Stimulated activated CD8-positive, alpha-beta memory T cell treated with anti-CD3 and anti-CD28 coated beads, Interleukin-4, amount 100 ng/mL, for 4 hours (primary cell): ENCODE measurements at places on chromosomes 2 and 18.

GRCh38 chr18:62347089-62347506 is 22.0 kb downstream of the TNFRSF11A start:
- DNase-seq = no peak

DNA sequence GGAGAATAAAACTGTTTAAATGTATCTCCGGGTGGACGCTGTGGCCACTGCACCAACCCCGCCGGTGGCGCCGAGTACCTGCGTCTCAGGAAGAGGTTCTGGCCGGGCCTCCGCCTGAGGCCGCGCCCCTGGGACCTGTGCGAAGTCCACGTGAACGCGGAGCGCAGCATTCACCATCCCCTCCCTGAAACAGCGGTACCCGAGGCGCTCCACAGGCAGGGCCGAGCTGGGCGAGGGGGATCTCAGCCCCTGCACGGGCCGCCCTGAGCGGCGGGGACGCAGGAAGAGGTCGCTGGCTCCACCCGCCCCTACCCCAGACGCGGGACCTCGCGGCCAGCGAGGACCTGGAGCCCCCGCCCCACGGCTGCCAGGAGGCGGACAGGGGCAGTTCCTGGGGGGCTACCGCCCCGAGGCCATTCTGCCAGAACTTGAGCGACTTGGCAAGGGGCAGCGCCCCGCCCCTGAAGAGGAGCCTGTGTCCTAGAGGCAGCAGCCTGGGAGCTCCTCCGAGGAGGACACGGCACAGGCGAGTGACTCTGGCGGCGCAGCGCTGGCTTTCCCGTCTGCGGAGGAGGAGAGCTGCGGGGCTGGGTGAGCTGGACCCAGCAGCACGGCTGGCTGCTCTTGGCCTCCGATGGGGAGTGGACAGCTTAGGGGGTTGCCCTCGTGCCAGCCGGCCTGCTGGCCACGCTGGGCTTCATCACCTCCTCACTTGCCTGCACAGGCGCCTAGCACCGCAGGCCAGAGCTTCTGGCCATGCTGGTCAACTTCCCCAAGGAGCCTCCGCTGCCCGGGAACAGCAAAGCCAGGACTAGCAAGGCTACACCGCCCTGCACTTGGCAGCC is 9.7 kb upstream of the TEKT4 start:
- DNase-seq = no peak

- DNase-seq = no peak
Observed at GRCh38 chr2:7738596-7738995, 821.4 kb downstream of the RNF144A start.

DNA sequence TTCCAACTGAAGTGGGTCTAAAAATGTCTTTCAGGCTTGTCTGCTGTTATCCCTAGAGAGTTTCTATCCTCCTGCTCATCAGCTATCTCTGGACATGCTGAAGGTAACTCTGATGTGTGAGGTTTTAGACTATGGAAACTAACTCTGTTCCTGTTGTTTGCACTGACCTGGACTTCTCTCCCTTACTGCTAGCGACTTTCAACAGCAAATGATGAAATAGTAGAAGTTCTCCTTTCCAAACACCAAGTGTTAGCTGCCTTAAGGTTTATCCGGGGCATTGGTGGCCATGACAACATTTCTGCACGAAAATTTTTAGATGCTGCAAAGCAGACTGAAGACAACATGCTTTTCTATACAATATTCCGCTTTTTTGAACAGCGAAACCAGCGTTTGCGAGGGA is 26.9 kb downstream of the RMC1 start:
- DNase-seq = no peak

- DNase-seq = no peak
Observed at GRCh38 chr2:129797489-129798300, 181.8 kb upstream of the RAB6C start.

- no peak for DNase-seq
Observed at GRCh38 chr18:57780318-57780705, 22.8 kb downstream of the ATP8B1 start.

GRCh38 chr2:69163556-69163955 is 150.6 kb downstream of the ANTXR1 start:
- DNase-seq = no peak

DNA sequence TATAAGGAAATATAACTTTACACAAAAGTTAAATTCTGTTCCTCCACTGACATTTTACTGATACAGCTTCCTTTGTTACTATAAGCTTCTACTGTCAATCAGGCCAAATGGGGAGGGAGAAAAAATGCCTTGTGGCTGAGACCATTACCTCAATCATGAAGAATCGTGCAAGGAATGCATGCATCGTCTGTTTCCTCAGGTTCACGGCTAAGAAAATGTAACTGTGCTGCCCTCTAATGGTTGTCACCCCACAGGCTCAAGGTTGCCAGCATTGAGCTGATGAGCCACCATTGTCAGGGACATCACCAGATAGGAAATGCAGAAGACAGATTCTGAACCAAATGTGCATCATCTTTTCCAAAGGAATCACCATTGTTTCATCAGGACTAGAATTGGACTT is 426.9 kb downstream of the CDH2 start:
- DNase-seq = no peak

DNA sequence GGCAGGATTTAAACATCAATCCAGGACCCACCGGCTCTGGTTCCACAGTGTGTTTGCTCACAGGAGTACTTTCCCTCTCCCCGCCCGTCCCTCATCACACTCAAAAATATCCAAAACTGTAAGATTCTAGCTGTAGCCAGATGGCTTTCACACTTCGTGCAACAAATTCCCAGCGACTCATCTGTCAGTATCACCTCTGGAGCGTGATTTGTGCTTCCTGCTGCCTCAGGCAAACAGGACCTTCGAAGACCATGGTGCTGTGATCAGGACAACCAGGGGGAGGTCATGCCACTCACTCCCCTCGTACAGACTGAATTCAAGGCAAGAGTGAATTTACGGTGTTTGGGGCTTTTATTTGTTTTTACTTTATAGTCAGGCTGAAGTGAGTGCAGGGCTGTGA is 154.5 kb upstream of the PID1 start:
- no peak for DNase-seq

DNA sequence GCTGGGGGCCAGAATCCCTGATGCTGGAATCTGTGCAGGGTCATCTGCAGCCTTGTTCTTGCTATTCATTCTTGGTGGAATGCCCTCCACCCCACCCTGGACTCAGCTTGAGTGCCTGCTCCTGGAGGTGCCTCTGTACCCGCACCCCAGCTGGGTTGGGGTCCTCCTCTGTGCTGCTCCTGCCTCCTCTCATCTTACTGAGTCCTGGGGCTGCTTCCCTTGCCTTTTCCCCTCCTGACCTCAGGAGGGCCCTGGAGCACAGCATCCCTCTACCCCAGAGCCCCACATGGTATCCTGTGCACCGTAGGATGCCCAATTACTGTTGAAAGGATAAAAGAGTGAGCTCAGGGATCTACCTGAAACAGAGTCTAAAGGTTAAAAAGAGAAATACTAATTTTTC is 81.6 kb downstream of the CIB4 start:
- DNase-seq = no peak

GRCh38 chr2:215866606-215867005 is 146.7 kb downstream of the MREG start:
- DNase-seq = no peak

DNA sequence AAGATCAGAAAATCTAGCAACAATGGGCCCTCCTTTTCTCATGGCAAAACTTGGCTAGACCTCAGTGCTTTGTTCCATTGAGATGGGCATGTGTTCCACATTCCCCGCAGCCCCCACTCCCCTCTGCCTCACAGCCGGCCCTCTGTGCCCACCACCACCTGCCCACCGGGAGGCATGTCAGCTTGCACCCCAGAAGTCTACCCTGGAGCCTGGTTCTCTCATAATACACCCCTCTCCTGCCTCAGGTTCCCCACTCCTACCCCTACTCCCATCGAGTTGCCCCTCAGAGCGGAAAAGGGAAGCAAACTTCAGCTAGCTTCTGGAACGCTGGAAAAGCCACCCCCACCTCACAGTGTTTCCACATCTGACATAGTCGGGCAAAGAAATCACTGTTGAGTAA is 219.0 kb downstream of the ANAPC1 start:
- DNase-seq = no peak

- no peak for DNase-seq
Observed at GRCh38 chr2:190677255-190677654, 28.4 kb downstream of the NAB1 start.

GRCh38 chr2:95346231-95346737 is 49.1 kb downstream of the KCNIP3 start:
- DNase-seq = no peak

- DNase-seq = no peak
Observed at GRCh38 chr18:50644807-50645206, 84.9 kb downstream of the MAPK4 start.

DNA sequence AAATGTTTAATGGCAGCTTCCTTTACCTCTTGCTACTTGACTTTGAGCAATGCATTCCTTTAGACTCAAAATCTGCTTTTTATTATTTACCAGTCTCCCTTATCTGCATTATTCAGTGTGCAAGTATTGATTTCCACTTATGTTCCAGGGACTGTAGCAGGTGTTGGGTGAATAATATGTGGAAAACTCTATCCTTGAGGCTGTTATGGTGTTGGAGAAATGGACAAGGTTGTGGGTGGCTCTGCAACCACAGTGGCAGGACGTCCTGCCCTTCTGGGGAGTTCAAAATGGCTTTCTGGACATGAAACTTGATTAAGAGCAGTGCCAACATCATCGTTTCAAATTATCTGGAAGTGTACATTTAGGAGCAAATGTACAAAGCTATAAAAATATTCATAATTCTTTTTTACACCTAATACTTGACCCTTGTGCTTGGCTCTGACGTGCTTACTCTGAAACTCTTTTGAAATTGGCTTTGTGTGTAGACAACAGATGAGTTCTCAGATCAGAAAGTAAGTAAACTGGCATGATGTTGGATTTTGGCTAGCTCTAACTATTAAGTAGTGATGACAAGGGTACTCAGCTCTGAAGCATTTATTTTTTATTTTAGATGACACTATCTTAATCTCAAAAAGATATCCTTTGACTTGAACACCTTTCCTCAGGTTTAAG is 766.2 kb downstream of the DPP10 start:
- no peak for DNase-seq

- no peak for DNase-seq
Observed at GRCh38 chr2:36376319-36376765, 20.8 kb downstream of the CRIM1 start.

- no peak for DNase-seq
Observed at GRCh38 chr18:54173980-54174630, 50.4 kb downstream of the MBD2 start.

GRCh38 chr2:240460781-240461431 is 25.4 kb downstream of the GPC1 start:
- no peak for DNase-seq

DNA sequence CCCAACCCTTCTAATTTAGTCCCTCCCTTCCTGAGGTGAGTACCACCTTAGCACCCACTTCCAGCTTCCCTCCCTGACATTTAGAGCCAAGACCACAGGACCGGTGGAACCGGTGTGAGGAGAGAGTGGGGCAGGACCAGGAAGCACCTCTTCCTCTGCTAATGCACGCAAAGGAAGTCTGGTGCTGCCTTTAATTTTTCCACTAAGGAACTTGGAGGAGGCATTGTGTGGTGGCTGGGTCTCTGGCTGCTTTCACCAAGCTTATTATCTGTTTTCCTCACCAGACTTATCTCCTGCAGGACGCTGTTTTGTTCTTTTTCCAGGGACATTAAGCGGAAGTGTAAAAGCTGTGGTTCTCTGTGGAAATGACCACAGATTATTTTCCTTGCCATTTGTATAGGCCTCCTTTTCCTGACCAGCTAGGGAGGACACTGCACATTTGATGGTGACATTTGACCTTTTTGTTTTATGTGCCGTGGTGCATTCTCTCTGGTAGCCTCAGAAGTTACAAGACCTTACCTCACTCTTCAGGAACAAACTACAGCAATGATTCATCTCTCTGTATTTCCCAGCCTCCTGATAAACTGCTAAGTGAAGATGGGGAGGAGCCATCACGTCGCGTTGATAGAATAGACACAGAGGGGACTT is 39.8 kb upstream of the SPTBN1 start:
- DNase-seq = no peak

GRCh38 chr2:184091456-184091855 is 506.9 kb upstream of the ZNF804A start:
- no peak for DNase-seq

DNA sequence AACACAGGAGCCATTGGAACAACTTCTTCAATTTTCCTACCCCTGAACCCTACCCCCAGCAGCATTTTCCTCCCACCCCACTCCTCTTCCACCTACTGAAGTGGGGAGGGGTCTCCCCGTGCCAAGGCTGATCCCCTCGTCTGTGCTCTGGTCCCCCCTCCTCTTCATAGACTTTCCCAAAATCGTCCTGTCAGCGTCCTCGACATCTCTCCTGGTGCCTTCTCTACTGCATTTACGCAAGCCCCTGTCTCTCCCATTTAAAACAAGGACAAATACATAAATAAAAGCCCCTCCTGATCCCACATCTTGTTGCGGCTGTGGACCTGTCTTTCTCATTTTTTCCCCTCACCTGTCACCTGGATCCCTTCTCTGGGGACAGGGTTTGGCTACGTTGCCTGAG is 42.2 kb downstream of the EMX1 start:
- DNase-seq = no peak

DNA sequence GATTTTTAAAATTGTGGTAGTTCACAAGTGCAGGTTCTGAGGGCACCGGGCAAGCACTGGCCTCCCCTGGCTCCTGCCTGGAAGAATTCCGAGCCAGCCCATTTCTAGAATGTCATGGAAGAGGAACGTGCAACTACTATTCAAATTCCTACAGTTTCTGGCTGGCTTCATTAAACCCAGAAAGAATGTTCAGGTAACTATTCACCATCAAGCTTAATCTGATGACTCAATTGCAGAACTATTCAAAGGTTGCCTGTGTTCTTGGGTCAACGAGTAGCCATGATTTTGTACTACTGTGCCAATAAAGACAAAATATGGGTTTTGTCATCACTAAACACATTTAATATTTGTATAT is 14.3 kb upstream of the MFF start:
- DNase-seq = no peak

DNA sequence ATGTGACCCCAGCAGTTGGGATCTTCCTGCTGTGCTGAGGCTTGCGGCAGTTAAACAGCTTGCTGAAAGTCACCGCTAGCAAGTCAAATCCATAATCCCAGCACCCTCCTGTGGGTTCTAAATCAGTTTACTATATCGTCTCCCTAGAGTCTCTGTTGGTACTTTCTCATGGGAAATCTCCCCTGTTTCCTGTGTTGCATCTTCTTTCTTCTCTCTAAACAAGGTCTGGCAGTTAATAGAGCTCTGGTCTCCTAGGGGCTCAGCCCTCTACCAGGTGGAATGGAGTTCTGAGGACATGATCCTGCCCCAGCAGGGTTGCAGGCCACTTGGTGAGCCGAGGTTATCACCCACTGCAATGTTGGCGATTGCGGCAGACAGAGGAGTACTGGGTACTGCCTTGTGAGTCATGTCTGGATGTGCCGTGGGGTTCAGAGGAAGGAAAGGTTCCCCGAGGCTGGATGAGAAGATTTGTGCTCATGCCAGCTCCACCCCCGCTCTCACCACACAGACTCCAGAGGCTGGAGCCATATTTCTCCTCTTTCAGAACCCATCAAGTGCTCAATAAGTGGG is 59.4 kb upstream of the SIX2 start:
- DNase-seq = no peak

GRCh38 chr2:65018141-65018582 is 29.0 kb downstream of the SLC1A4 start:
- DNase-seq = no peak

GRCh38 chr2:12824778-12825379 is 108.1 kb downstream of the TRIB2 start:
- no peak for DNase-seq
